ENCODE measurements at places on chromosomes 11 and 22.

DNA sequence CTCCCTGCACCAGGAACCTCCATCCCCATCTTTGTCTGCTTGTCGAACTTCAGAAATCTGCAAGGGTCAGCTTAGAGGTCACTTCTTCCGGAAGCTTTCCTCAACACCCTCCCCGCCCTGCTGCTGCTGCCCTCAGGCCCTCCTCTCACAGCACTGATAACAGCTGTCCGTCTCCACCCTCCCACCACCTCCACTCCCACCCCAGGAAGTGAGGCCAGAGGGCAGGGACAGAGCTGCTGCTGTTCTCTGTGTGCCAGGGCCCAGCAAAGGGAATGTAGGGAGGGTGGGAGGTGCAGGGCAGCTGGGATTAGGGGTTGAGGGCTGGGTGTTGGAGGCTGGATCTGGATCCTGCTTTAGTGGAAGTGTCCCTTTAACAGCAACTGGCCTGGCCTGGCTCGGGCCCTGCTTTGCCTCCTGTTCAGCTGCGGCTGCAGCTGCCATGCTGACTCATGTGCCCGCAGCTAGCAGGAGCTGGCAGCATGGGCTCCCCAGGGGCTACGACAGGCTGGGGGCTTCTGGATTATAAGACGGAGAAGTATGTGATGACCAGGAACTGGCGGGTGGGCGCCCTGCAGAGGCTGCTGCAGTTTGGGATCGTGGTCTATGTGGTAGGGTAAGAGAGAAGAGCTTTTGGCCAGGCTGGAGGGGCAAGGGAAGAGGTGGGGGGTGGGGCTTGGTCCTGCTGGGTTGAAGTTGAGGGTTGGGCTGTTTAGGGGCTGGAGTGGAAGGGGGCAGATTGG is at the start of gene P2RX6:
P2RX6 (plus strand) TSS at position 440 of the 740 bp plus-strand sequence; CDS start at position 450, 10 bp downstream.
- no peak for DNase-seq

- DNase-seq: no peak
Observed at GRCh38 chr11:1529774-1530173, 42.3 kb downstream of the DUSP8 start.

DNA sequence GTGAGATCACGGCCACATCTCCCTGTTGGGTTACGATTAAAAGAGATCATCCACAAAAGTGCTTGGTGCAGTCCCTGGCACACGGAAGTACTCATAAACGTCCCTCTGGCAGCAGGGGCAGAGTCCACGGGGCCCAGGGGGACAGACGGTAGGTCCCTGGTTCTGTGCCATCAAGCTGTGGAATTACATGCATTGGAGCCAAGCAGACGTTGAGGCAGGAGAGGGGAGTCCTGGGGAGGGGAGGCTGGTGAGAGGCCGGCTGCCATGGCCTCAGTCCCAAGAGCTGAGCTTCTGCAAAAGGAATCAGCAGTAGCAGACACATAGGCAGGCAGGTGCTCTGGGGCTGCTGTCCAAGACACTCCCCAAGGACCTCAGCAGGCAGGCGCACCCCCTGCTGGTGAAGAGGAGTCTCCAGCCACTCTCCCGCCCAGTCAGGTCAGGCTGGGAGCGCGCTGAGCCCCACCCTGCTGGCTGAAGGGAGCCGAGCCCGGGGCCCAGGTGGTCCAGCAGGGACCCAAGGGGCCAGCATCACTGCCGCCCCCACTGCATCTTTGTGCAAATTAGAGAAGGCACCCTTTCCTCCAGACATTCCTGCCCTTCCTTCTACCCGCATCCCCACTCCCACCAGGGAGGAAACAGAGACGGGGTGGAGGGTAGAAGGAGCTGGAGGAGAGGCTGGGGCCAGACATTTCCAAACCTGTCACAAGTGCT is 7.6 kb upstream of the KCTD17 start:
- peak; percentile 40 for DNase-seq

DNA sequence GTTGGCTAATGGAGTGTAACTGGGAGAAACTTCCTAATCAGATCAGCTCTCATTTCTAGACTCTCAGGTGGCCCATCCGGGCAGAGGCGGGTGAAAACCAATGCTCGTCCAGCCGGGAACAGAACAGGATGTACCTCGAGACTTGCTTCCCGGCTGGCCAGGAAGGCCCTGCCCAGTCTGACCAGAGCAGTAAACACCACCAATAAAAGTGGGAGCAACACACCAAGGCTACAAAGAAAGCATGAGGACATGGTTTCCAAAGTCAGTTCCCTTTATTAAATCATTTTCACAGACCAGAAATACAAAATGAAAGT is 940 bp upstream of the TNKS1BP1 start:
- no peak for DNase-seq

GRCh38 chr11:74730571-74731260 is 510 bp downstream of the CHRDL2 start:
- no peak for DNase-seq

DNA sequence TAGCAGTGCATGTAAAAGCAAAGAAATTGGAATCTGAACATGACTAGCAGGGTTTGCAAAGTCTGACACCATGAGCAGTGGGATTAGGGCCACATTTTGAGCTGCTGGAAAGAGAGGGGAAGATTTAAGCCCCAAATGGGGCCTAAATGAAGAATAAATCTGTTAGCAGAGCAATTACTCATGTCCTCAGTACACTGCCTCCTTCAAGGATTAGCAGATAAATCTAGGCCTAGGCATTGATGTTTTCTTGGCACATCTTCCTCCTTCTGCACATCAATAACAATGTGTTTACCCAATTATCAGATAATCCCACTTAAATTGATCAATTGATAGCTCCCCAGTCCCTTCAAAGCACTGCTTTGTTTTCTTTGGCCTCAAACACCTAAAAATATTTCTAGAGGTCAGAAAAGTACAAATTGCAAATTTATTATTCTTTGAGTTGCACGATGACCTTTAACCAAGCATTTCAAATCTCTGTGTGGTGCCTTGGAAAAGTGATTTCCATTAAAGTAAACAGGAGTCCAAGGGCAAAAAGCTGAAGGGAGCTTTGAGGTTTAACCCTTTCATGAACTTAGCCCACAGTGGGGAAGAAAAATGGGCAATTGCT is 514.7 kb upstream of the CHORDC1 start:
- DNase-seq: no peak

- DNase-seq: no peak
Observed at GRCh38 chr11:119121811-119122124, 388 bp downstream of the HINFP start.

GRCh38 chr22:43260331-43261231 is 73.6 kb upstream of the TTLL12 start:
- no peak for DNase-seq

DNA sequence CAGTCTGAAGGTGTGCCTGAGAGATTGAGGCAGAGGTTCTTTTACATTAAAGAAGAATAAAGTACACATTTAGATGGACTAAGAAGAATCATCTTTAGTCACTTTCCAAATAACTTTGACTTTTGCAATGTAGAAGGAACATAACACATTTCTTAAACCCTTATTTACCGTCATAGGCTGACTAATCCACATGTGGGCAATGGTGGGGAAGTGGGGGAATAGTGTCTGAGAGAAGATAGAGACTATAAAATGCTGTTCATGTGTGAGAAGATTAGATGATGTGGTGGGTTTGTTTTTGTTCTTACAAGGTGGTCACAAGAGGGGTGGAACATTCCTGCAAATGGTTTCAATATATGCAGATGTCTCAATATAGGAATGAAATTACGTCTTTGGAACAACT is 1.8 kb downstream of the MS4A4A start:
- peak; percentile 35 for DNase-seq

GRCh38 chr11:26947904-26948639 is 45.8 kb upstream of the FIBIN start:
- DNase-seq: no peak

- no peak for DNase-seq
Observed at GRCh38 chr11:11390068-11390771, 37.2 kb upstream of the CSNK2A3 start.

GRCh38 chr11:60657888-60658287 is 41.5 kb upstream of the MS4A8 start:
- DNase-seq: no peak

DNA sequence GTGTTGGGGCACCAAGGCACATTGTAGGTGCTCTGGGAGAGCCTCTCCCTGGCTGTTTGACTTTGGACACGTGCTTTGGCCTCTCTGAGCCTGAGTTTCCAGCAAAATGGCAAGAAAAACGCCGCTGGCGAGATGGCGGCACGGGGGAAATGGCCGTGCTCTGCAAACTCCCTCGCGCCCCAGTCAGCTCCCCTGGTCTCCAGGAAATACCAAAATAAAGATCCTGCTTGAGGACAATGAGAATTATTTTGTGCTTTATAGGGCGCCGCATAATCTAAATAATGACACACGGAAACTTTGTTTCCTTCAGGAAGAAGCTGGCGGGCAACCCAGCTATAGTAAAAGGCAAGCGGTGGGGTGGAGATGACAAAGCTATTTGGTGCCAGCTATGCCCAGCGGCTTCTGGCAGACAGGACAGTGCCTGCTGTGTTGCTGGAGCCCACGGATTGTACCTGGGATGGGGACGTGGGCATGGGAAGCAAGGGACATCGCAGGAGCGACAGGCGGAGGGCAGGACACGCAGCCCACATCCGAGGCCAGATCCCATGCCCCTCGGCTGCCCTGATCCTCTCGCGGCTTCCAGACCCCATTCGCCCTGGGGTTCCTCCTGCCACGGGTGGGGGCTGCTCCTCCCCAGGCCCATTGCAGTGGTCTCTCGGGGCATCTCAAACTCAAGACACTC is 26.3 kb upstream of the RFPL3 start:
- no peak for DNase-seq

DNA sequence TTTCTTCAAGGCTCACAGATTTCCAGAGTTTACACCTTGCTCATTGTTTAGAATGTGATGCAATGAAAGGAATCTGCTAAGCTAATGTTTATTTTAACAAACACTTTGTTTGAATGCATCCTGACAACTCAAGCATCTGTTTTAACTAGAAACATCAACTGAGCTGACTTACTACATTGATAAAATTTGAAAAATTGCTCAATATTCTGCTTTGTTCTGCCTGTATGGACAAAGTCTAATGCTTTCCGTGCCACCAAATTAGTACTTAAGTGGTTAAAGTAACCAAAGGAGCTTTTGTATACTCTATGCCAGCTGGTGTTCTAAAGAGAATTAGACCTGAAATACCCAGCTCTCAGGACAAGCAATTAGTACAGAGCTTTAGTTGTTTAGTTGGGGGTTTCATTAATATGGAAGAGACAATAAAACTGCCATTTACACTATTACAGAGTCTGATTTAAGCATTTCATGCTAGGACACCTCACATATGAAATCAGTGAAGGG is 105.2 kb downstream of the MAML2 start:
- no peak for DNase-seq

GRCh38 chr11:69704508-69705253 is 859 bp upstream of the FGF19 start:
- DNase-seq: no peak

DNA sequence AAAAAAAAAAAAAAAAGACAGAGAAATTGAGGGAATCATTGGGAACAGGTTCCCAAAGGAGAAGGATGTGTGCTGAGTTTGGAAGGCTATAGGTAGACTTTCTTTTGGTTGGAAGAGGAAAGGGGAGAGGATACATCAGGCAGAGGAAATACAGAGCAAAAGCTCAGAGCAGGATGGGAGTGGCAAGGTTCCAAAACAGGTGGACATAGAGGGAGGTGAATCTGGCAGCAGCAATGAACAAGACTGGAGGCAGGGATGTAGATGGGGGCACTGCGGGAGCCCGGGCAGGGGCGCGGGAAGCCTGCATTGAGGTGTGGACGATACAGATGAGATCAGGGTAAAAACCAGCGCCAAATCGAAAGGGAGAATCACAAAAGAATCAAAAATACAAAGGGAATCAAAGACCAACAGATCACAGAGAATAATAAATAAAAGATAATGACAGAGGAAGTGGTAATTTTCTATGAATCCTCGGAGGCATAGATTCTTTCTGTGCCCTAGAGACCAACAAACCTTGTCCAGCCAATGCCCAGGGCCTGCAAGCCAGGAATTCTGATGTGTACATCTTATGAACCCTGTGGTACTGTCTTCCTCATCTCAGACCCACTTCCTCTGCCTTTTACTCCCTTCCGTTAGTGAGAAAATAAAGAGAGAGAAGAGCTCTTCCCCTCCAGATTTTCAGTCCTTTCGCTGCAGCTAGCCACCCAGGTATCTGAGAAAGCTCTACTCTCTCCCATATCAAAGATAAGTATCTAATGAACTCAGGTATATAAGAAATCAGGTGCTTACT is 70.3 kb downstream of the SLC1A2 start:
- DNase-seq: no peak

DNA sequence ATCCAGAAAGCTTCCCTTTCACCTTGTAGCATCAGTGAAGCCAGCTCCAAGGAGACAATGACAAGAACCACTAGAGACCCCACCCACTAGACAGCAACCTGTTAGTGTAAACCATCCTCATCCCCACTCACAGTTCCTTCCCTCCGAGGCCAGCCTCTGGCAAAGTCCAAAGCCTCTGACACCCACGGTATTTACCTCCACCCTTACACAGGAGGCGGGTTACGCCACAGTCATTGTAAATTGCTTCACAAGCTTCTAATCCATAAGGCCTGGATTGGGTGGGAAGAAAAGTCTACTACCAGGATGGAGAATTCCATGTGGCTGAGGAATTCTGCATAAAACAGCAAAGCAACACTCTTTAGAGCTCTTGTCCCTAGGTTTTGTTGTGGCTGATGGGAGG is 287.4 kb downstream of the BUD13 start:
- DNase-seq: no peak

DNA sequence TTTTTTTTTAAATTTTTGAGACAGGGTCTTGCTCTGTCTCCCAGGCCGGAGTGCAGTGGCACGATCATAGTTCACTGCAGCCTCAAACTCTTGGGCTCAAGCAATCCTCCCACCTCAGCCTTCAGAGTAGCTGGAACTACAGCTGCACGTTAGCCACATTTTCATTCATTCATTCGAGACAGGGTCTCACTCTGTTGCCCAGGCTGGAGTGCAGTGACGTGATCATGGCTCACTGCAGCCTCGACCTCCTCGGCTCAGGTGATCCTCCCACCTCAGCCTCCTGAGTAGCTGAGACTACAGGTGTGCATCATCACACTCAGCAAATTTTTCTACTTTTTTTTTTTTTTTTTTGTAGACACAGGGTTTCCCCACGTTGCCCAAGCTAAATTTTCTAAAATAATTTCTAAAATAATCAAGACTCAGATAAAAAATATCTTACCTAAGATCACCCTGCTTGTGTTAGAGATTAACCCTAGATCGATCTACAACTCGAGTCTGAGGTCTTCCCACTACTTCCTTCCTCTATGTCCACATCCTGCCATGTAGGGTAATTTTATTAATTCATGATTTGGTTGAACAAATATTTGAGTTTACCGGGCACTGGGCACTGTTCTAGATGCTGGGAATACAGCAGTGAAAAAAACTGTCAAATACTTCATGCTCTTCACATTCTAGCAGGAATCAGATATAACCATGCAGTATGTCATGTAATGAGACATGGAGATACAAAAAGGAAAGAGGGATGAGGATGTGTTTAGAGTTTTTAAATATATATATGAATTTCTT is 15.1 kb downstream of the EIF4G2 start:
- no peak for DNase-seq

DNA sequence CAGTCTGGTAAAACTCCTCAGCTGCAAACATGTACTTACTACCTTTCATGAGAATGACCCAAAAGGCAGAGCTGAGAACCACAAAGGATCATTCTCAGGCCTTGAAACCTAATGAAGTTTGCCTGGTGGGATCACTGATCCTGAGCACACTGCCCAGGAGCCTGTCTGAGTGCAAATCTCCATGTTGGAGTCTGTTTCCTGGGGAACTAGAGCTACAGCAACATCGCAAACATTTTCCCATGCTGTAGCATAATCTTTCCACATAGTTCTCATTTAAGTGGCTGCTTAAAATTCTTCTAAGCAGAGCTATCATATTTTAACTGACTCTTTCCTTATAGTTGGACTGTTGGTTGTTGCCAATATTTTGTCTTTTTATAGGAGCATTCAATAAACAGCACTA is 58.5 kb downstream of the GUCY1A2 start:
- no peak for DNase-seq

GRCh38 chr11:107184986-107185385 is 166.7 kb upstream of the GUCY1A2 start:
- DNase-seq: no peak

Measured in CD4-positive, alpha-beta T cell treated with Interleukin-4 for 1 hour (primary cell).